ENCODE measurements at places on chromosomes 6 and 20. TPM values are rescaled to one million over a fixed set of nuclear protein-coding genes. Genes with fewer than 3 reads are reported as not detected.

Gene RHAG
- total RNA-seq: not detected

Gene SMLR1
- total RNA-seq: not detected

Gene MATN4
- total RNA-seq: not detected

Gene CDSN
- not detected for total RNA-seq

Gene SIGLEC1
- total RNA-seq: 0.22 TPM
